Right kidney (tissue), 9 donors: ENCODE measurements at places on chromosomes 4 and X.

DNA sequence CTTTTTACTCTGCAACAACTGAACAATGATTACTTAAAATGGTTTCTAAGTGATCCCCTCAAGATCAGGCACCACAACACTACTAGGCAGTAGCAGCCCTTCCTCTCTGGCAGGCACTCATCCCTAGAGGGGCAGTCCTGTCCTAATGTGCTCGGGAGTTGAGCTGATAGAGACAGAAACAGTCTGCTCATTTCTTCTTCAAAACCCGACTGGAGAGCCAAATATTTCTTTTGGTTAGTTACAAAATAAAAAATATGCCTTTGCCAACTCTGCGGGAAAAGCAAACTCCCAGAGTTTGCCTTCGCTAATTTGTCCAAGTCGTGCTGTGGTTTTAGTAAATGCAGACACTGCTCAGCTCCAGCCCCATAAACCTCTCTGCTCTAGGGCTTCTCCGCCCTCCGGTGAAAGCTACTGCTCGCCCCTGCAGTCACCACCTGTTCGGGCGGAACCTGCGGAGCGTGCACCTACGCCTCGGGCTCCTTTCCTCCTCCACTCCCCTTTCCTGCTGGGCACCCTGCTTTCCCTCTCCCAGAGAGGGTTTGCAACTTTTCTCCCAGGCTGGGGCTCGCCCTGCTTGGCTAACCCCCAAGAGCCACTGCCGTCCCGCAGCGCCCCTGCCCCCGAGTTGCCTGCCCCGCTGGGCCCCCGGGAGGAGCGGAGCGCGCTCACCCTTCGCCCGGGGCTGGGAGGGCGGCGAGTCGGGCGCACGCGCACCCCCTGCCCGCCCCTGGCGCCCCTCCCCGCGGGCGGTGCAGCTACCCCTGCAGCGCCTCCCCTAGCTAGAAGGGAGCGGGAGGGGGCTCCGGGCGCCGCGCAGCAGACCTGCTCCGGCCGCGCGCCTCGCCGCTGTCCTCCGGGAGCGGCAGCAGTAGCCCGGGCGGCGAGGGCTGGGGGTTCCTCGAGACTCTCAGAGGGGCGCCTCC is at the start of gene NPNT:
NPNT (plus strand) TSS at position 812 of the 923 bp plus-strand sequence. CDS start 182 bp downstream, outside the sequence.
- DNase-seq = no peak

- DNase-seq = no peak
These were observed 92.0 kb downstream of the WWC2 start for GRCh38 chr4:183190900-183191527.

DNA sequence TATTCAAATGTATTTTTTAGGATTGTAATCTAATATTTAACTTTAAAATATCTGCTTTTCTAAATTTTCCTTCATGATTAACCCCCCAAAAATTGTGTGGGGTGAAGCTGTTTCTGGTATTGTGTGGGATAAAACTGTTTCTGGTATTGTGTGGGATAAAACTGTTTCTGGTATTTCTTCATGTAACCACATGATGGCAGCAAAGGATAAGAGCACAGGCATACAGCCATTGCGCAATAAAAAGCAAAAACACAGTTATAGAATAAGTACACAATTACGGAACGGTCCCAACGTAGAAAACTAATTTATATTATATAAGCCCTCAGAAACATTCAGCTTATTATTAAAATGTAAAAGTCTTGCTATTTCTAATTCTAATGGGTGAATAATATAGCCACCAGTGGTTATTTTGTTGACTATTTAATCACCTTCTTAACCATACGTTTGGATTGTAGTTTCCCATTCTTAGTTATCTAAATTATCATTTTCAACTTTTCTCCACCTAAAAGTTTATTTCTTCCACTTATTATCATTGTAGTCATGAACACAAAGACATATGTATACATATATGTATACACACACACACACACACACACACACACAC is 333.9 kb upstream of the FSTL5 start:
- peak; percentile 19 for DNase-seq

DNA sequence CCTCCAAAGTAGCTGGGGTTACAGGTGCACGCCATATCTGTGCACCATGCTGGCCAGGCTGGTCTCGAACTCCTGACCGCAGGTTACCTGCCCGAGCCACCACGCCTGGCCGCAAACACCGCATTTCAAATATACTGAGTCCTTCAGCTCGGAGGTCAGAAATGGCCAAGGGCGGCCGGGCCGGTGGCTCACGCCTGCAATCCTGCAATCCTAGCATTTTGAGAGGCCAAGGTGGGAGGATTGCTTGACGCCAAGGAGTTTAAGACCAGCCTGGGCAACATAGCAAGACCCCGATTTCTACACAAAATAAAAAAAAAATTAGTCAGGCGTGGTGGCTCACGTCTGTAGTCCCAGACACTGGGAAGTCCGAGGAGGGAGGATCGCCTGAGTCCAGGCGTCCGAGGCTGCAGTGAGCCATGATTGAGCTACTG is 71.9 kb upstream of the PPP2R3B start:
- no peak for DNase-seq

DNA sequence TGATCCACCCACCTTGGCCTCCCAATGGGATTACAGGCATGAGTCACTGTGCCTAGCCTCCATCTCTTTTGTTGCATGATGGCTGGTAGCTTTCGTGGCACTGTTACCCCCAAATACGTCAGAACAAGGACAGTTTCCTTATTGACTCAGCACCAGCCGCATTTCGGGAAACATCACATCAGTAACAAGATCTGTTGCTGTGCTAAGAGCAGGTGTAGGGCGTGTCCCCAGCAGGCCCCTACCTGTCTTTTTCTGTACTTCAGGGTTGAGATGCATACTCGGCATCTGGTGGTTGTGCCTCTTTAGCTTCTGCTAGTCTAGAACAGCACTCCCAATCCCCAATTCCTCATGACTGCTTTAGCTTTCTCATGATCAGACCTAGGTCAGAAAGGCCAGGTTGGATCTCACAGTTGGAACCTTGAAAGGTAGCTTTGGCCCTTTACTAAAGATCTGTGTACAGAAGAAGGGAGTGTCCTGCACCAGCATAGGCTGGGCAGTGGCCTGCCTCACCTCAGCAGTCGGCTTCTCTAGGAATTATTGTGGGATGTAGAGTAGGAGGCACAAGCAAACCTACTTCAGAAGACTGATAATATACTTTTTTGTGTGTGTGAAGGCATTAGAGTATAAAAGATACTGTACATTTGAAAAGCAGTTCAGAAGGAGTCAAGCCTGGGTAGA is 36.8 kb downstream of the NSD2 start:
- DNase-seq = no peak

DNA sequence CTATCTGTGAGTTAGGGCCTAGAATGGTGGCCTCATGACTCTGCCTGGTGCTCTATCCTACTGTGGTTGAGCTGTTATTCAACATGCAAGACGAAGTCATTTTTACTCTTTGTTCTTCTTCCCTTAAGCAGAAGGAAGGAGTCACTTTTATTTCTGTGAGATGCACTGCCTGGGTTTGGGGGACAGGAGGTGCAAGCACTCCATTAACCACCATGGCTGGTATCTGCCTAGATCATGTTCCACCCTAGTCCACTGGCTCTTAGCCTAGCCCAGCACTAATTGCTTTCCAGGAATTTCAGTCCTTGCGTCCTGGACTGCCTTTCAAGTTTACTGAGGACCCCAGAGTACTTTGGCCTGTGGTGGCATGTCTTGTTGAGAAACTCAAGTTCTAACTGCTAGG is 1182.7 kb downstream of the FSTL5 start:
- no peak for DNase-seq

DNA sequence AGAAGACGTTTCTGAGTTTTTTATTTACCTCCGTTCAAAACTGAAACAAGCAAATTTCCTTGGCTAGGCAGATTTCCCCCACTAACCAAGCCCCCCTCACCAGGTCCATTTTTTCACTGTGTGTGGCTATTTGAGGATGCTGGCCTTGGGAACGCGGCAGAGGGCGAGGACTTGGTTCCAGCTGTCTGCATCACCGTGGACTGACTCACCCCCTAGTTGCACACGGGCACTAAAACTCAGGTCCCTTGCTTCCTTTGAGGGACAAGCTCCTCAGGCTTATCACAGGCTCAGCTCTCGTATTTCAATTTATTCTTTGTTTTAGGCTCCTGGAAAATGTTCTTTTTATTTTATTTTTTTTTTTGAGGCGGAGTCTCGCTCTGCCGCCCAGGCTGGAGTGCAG is 8.4 kb upstream of the MTNR1A start:
- no peak for DNase-seq
